ENCODE measurements at places on chromosomes 2 and 18. TPM values are rescaled to one million over a fixed set of nuclear protein-coding genes. Genes with fewer than 3 reads are reported as not detected.

- DNase-seq = no peak
Measured at GRCh38 chr2:40202798-40203400, 249.0 kb downstream of the SLC8A1 start.

DNA sequence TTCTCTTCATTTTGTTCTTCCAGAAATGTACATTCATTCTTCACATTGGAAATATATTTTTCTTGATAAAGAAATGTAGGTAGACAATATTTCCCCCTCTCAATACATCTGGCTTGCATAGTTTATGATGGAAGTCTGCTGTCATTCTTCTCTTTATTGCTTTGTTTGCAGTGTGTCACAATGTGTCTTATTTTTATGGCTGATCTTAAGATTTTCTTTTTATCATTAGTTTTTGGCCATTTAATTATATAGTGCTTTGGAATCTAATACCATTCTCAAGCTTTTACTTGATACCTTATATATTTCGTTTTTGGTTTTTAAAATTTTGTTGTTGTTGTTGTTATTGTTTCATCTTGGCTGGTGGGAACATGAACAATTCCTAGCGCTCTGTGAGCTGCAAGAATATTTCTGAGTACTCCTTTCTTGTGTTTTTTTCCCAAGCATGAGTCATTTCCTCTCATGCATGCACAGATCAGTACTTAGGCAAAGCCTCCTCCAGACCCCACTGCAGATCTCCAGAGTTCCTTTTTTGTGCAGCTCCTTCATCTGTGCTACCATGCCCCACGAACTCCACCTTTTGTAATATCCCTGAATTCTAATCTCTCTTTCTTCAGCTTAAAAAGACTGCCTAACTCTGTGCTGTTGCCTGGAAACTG lies 13.7 kb upstream of the MMADHC start:
- DNase-seq = no peak

GRCh38 chr2:79824086-79824786 lies 311.4 kb downstream of the CTNNA2 start:
- no peak for DNase-seq

GRCh38 chr18:57891707-57892391 lies 88.7 kb upstream of the ATP8B1 start:
- no peak for DNase-seq

DNA sequence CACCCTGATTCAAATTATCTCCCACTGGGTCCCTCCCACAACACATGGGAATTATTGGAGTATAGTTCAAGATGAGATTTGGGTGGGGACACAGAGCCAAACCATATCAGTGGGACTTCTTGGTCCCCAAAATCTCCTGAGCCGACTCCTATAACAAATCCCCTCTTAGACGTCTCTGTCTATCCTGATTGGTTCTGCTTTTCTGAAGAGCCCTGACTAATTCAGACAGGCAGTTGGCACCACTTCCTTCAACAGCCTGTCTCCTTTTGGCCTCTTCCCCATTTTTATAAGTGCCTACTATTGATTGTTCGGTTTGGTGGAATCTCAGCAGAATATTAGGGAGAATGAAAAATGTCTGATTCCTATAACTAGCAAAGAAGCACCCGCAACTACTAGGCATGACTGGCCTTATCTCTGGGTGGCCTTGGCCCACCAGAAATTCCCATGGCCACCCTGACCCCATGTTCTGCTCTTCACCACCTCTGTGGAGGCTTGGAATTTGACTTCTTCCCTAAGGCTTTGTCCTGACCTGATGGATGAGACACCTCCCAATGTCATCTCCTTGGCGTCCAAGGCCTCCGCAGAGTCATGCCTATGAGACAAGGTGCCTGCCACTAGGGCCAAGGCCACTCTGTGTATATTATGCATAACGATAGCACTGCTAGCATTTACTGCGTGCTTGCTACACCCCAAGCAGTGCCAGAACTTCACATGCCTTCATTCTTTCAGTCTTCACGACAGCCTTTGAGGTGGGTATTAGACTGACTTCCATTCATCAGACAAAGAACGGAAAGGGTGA lies 218.9 kb upstream of the COPS8 start:
- DNase-seq = no peak

- DNase-seq = no peak
Measured at GRCh38 chr2:160251569-160251968, 51.5 kb upstream of the ITGB6 start.

GRCh38 chr2:205805136-205805535 lies 122.8 kb downstream of the NRP2 start:
- DNase-seq = no peak

DNA sequence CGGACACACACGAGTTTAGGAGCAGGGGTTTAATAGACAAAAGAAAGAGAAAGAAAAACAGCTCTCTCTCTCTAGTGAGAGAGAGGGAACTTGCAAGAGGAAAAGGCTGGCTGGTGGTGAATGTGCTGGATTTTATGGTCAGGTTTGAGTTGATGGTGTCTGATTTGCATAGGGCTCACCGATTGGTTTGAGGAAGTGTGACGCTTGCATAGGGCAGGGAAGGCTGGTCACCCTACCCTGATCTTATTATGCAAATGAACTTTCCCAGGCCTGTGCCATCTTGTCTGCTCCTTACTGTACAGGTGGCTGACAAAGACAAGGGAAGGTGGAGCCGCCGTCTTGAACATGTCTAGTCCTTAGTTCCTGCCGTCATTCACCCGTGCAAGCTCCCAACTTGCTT lies 408.9 kb downstream of the RIT2 start:
- no peak for DNase-seq

- DNase-seq = no peak
Measured at GRCh38 chr2:3113122-3113521, 264.5 kb downstream of the EIPR1 start.

GRCh38 chr2:38763728-38764127 lies 12.6 kb upstream of the SRSF7 start:
- no peak for DNase-seq

GRCh38 chr18:48197819-48198218 lies 211.4 kb downstream of the ZBTB7C start:
- no peak for DNase-seq

DNA sequence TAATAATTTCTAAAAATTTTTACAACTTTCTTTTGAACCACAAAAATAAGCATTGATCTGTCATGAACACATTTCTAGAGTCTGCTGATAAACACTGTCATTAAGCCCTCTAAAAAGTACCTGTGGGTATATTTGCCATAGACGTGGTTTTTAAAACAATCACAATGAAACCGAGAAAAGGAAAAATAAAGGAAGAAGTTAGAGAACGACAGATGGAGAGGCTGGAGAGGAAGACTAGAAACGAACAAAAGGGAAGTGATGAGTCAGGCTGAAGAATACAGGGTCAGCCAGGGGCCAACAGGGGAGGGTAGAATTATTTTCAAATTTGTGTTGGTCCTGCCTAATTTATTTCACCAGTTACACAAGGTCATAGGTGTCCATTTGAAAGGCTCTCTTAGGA lies 62.0 kb downstream of the MYL12B start:
- no peak for DNase-seq

DNA sequence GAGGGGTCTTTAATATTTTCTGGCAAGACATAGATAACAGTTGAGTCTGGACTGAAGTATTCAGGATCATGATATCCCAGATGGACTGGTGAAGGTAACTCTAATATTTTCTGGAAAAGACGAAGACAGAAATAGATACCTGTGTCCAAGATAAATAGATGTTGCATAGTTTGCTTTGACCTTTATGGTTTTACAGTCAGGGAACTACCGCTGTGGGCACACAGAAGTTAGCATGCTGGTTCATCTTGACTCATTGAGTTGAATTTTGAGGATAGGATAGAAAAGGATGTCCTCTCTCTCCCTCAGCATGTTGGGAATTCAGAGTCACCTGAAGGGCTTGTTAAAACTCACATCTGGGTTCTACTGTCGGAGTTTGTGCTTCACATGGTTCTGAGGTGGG lies 20.8 kb downstream of the KCNE4 start:
- DNase-seq = no peak

The CAVIN2 gene
- 16.5 TPM for total RNA-seq
